ENCODE measurements at places on chromosomes 12 and 14.
A peak's percentile ranks its signal among the peaks of the same experiment; 100 is the strongest.

DNA sequence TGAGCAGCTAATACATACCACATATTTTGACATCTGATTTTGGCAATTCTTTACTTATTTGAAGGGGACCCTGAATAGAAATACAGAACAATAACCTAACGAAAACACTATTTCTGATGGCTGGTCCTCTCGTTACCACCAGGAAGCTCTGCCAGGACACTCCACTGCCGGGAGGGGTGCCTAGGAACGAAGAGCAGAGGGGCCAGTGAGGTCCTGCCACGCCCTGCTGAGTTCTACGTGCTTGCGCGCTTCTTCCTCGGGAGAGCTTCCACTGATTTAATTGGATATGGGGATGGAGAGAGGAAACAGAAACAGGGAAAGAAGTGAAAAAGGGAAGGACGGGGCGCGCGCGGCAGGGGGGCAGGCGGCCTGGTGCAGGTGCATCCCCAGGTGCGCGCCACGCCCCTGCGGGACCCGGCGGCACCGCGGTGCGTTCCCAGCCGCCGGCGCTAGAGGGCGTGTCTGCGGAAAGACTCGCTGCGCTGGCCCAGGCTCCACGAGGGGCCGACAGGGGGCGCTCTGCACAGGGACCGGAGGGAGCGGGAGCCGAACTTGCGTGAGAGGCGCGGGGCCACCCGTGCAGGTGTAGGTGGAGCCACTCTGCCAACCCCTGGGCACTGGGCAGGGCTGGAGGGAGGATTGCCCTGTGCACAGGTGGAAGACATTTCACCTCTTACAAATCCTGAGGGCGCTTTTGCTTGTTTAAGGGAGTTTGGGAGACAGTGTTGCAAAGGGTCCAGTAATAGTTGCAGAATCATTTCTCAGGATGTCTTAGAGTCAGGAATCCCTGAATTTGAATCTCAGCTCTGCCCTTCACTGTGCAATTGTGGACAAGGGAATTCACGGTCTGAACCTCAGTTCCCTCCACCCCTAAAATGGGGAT lies 986.3 kb upstream of the TMEM132C start:
- DNase-seq = no peak

GRCh38 chr12:117743761-117744160 lies 225.0 kb downstream of the KSR2 start:
- DNase-seq = no peak

DNA sequence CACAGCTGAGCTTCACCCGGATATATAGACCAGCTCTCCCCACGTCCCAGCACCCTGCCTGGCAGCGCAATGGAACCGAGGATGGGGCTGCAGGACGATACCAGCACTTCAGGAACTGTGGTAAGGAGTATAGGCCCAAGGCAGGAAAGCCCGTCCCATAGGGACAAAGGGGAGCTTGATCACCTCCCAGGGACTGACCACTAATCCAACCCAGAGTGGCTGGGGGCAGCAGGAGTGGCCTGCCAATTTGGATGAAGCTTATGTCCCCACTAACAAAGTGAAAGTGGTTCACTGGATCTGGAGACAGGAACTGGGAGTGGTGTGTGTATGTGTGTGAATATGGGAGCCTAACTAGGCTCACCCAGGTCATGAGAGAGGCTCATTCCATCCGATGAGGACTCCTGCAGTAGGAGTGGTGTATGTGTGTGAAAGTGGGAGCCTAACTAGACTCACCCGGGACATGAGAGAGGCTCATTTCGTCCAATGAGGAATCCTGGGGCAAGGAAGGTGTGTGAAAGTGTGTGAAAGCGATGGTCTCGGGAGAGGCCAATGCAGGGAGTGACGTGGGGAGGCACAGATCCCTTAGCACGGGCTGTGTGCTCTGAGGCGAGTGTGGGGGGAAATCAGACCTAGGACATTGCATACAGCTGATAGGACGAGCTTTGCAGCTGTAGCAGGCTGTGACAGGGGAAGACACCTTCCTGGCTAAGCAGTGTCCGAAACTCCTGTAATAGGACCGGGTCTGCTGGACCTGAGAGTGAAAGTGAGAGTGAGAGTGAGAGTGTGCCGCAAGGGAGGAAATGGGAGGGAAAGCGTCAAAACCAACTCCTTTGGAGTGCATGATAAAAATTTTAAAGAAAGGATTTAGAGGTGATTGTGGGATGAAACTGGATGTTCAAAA lies 25.7 kb downstream of the KLRK1 start:
- DNase-seq = peak; percentile 78

DNA sequence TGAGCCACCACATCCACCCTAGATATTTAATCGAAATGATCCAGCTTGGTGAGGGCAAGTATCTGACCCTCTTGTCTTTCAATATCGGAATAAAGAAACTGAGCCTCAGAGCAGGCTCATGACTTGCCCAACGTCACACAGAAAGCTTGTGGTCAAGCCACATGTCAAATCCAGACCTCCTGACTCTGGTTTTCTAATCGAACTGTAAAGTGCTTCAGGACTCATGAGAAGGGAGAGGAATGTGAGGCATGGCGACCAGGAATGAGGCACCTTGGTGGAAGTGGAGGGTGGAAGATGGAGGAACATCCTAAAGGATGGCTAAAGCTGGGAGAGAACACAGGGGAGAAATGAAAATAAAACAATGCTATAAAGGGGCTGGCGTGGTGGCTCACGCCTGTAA lies 27.9 kb upstream of the SPPL3 start:
- DNase-seq = no peak

DNA sequence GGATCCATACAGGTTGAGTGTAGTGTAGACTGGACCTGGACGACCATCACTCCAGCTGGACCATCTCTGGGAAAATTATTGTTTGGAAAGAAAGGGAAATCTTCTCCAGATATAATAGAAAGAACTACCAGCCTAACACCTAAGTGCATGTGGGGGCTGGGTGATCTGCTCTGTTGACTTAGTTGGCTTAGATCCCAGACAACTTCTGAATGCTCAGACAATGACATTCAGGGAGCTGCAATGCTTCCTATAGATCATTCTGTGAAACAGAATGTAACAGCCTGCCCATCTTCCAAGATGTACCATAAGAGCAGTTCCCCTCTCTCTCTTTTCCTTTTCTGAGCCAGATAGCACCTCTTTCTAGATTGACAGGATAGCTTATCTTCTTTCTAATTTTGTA lies 572.8 kb upstream of the STXBP6 start:
- no peak for DNase-seq

GRCh38 chr12:77924703-77925102 lies 94.0 kb downstream of the NAV3 start:
- DNase-seq = no peak

DNA sequence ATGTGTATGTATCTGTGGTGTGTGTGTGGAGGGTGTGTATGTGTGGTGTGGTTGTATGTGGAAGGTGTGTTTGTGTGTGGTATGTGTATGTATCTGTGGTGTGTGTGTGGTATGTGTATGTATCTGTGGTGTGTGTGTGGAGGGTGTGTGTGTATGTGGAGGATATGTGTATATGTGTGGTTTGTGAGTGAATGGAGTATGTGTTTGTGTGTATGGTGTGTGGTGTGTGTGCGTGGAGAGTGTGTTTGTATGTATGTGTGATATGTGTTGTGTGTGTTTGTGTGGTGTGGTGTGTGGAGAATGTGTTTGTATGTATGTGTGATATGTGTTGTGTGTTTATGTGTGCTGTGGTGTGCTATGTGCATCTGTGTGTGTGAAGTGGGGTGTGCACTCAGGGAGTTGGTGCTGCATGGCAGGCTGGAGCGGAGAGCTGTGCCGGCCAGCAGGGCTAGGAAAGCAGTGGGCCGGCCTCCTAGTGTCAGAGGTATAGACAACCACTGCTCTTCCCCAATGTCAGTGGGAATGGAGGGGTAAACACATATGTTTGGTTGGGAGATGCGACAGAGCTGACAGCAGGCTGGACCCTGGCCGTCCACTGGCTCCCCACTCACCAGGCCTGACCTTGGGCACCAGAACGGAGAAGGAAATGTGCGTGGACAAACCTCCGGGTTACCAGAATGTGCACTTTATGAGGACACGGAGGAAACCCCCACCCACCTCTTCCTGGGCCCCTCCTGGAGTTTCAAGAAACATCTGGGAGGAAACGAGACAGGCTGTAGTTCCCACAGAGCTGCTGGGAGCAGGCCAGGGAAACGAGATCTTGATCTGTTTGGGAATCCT lies 60.7 kb downstream of the CLMN start:
- DNase-seq = no peak

GRCh38 chr12:49294086-49294803 lies 702 bp upstream of the PRPH start:
- no peak for DNase-seq

DNA sequence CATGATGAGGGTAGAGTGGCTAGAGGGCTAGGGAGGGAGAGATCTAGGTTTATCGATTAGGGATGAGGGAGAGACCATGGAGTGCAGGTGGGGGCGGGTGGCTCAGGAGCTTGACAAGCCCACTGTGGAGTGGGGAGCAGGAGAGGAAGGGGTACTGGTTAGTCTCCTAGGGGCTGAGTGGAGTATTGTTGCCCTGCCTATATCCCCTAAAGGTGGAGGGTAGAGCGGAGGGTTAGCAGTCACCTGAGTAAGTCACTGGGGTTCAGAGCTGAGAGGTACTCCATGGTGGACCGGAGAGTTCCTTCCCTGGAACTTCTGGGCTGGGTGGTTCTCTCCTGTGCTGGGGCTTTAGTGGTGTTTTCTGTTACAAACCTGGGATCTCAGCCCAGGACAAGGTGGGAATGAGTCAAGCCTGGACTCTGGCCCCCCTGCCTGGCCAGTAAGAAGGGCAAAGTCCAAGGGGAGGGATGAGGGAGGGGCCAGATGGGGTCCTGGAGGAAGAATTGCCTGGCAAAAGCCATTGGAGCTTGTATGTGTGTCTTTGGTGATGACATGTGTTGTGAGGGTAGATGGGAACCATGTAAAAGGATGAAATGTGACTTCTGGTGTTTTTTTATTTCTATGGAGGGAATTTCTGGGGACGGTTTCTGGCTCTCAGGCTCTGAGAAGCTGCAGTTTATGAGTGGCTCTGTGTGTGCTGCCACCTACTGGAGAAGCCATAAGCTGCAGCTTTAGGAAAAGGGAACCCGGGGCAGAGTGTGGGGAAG lies at the start of gene CIDEB:
Gene CIDEB, minus strand, starts transcription at position 403 of the 767 bp plus-strand sequence. Its CDS starts 119 bp downstream, at position 284.
- DNase-seq = peak; percentile 70

- no peak for DNase-seq
Observed at GRCh38 chr12:43378448-43378847, 173.6 kb downstream of the ADAMTS20 start.

GRCh38 chr14:99237288-99237687 lies 34.7 kb downstream of the BCL11B start:
- no peak for DNase-seq

DNA sequence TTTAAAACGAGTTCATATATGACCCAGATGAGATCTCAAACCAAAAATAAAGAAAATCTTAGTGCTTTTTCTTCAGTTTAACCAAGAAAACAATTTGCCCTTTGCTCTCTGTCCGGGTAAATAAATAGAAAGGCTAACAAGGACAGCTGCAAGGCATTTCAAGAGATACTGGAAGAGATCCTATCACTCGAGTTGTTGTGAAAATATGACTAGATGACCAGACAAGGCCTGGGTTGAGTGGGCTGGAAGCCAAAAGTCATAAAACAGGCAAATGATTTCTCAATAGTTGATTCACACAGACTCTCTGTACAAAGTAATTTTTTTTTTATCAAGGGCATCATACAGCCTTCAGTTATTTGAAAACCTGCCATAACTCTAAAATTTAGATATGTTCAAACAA lies 55.9 kb upstream of the AVPR1A start:
- no peak for DNase-seq

GRCh38 chr12:28795311-28795710 lies 353.8 kb upstream of the FAR2 start:
- no peak for DNase-seq

GRCh38 chr12:7678744-7679143 lies 13.0 kb upstream of the APOBEC1 start:
- DNase-seq = no peak

- DNase-seq = no peak
Observed at GRCh38 chr12:51785906-51786305, 62.6 kb downstream of the FIGNL2 start.

- DNase-seq = no peak
Observed at GRCh38 chr14:52000019-52000582, 10.8 kb downstream of the RTRAF start.

- DNase-seq = no peak
Observed at GRCh38 chr14:49527221-49527620, 59.0 kb downstream of the RPS29 start.

DNA sequence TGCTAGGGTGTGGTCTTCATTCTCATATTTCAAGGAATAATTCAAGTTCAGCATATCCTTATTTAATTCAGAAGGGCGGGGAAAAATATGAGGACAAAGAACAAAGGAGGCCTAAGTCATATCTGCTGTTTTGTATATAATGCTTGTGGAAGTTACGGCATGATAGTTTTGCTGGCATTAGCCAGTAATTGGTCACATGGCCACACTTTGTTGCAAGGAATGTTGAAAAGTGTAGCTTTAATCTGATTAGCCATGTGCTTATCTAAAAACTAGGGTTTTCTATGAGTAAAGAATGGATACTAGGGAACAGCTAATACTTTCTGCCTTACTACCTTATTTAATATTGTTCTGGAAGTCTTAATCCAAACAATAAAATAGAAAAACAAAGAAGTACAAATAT lies 34.4 kb upstream of the E2F7 start:
- no peak for DNase-seq

GRCh38 chr12:118312578-118312977 lies 60.1 kb downstream of the TAOK3 start:
- no peak for DNase-seq

- DNase-seq = no peak
Observed at GRCh38 chr14:35934499-35934898, 108.4 kb downstream of the BRMS1L start.

DNA sequence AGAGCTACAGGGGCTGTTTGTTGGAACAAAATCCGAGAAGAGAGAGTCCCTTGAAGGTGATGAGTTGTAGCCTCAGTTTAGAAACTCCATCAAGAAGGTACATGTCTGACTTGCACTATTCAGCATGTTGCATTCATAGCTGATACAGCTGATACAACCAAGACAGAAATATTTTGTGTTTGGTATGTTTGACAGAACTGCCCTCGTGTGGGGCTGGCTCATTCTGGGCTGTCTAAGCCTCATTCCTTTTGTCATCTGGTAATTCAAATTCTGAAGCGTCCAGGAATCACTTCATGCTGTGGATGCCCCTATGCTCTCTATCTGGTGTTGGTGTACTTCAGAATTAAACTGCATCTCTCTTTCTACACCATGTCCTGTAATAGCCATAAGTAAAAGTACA lies 126.3 kb downstream of the ANO6 start:
- no peak for DNase-seq

DNA sequence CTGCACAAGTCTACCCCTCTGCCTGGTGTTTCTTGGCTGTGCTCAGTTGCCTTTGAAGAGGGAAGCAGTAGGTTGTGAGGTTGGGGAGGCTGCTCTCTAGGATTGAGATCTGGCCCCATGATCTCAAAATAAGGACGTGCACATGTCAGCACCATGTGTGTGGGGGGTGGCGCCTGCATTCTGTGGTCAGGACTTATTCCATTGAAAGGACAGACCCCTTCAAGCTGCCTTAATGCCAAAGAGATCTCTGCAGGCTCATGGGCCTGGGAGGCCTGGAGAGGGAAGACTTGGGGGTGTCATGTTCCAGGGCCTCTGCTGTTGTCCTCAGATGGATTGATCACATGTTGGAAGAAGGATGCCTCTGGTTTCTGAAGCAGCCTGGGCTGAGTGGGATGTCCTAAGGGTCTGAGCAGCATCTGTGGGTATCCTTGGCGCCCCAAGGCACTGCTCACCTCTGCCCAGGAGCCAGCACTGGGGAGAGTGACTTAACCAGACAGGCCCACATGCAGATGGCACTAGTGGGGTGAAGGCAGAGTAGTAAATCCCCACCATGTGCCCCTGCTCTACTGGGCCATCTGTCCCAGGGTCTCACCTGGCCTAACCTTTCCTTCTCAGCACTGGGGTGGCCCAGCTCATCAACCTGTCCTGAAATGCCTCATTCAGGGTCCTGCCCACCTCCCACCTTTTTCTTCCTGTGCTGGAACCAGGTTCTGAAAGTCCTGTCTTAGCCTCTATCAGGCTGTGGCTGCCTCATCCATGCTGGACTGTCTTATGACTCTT lies 118.9 kb downstream of the ADGRD1 start:
- DNase-seq = no peak
